ENCODE measurements at places on chromosomes 2 and 18.

- no peak for DNase-seq
Measured at GRCh38 chr2:159317392-159318088, 31.0 kb upstream of the WDSUB1 start.

DNA sequence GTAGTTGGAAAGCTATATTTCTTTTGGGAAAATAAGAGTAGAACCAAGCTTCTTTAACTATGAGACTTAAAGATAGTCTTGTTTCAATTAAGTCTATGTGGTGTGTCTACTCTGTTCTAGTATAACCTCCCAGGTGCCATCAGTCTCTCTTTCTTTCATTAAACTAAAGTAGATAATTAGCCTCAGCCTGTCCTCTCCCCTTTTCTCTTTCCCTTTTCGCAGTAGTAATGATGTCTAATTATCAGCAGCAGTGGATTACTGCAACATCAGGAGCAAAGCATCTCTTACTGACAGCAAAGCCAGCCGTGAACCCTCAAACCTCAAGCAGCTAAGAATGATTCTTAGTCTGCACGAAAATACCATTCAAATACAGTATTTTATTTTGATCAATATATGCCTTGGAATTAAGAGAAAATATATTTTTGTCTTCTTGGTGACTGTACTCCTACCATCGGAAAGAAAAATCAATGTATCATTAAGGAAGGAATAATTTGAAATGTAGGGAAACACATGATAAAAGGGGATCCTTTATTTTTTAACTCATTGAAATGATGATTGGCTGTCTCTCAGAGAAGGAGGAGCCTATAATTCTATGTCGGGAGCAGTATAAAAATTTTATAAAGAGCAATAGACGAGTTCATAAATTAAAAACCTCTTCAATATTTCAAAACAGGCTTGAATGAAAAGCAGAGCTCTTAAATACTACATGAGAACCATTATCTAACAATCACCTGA lies 4.5 kb downstream of the NOL4 start:
- peak; percentile 52 for DNase-seq

DNA sequence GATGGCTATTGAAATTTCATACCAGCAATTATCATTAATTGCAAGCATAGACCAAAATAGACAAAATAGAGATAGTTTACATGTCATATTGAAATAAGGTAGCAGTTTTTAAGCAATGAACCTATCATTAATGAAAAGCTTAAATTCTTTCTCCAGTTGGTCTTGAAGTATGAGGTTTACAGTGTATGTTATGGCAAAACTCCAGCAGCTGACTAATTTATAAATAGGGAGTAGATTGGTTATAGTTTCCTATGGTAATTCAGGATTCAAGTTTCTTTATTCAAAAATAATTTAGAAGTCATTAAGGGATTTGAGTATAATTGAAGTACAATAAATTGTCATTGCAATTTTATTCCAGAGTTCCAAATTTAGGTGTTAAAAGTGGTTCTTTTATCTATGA lies 69.6 kb upstream of the COL5A2 start:
- DNase-seq, result no peak

DNA sequence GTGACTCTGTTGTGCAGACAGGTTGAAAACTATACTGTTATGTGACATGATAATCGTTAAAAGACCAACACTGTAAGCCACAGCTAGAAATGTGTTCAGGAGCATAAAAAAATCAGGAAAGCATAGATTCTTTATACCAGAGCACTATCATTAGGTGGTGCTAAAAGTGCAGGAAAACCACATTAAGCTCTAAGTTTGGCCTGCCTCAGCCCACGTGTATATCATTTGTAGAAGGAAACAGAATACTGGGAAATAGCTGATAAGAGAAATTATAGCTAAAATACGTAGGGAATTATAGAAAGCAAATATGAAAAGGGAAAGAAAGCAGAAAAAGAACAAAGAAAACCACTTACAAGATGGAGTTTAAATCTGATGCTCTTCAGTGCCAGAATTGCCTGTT lies 26.5 kb upstream of the C2orf74 start:
- DNase-seq, result no peak

DNA sequence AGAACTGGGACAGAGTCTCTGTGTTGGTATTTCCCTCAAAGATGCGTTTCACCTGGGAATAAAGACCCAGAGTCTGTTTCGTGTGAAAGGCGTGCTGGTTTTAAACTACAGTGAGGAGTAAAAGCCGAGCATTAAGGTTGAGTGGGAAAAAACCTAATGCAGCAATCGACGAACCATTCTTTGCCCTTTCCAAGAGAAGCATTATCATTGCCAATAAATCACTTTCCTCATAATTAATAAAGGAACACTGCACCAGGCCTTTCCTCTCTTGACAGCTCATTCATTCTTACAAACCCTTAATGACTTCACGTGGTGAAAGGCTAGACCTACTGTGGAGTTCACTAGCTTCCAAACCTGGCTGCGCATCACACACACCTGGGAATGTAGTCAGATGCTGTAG lies 896 bp upstream of the SLC8A1 start:
- no peak for DNase-seq

DNA sequence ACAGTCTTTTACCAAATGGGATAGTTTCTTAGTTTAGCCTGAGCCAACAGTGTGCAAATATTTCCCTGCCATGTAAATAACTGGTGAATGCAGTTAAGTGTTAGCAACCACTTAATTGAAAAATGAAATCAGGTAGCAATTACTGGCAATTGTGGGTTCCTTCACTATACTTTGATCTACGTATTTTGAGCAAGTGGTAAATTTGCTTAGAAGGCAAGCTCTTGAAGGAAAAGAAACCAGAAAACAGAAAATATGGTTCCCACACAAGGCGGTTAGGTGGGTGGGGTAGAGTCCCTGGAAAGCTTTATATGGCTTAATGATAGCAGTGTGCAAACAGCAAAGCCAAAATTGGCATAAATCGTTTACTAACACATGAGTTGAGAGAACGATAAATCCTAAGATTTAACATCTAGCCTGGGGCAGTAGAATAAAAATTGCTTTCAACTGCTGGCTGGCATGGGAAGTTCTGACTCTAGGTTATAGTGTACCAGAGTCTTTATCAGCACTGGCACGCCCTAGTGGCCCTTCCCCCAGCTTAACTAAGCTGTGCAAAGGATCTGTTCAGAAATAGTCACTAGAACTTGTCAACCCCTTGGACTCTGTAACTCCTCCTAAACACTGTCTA lies 17.0 kb downstream of the SLC9A2 start:
- DNase-seq, result no peak

DNA sequence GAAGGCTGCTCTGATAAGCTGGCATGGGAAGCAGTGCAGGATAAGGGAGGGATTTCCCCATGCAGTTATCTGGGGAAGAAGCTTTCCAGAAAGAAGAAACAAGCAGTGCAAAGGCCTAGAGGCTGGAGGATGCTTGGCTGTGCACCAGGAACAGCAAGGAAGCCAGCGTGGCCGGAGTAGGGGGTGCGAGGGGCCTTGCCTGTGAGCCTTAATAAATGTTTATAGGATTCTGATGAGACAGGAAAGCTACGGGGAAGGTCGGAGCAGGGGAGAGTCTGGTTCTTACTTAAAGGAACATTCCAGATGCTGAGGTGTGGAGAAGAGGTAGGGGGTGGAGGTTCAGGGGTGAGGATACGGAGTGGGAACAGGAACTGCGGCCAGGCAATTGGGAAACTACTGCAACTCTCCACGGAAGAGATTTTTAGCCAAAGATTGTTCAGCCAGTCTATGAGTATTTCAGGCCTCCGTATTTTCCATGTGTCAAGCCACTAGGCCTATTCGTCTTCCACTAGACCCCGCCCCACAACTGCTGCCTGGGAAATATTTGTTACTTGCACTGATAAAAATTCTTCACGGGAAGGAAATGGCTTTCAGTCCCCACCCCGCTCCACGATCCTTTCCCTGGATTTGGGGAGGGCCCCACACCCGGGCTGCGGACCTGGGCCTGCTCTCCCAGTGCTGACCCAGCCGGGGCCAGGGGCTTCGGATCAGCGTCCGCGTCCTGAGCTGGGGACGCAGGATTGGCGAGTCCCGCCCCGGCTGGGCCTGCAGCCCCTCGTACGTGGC lies 516 bp downstream of the EIF2AK2 start:
- no peak for DNase-seq

- DNase-seq, result no peak
Measured at GRCh38 chr2:15159206-15159605, 401.9 kb downstream of the NBAS start.

DNA sequence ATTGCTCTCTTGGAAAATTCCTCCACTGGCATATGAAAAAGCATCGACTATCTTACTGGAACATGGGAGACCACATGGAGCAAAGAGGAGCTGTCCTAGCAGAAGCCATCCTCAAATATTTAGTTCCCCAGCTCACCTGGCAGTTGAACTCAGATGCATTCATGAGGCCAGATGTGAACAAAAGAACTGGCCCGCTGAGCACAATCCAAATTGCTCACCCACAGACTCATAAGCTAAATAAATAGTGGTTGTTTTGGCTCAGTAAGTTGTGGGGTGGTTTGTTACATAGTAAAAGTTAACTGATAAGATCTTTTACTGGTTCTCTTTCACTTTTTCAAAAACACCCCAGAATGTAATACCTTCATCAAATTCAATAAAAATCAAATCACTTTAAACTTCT lies 108.6 kb upstream of the CWC22 start:
- DNase-seq, result no peak

- no peak for DNase-seq
Measured at GRCh38 chr2:158317642-158318041, 138.9 kb downstream of the CCDC148 start.

DNA sequence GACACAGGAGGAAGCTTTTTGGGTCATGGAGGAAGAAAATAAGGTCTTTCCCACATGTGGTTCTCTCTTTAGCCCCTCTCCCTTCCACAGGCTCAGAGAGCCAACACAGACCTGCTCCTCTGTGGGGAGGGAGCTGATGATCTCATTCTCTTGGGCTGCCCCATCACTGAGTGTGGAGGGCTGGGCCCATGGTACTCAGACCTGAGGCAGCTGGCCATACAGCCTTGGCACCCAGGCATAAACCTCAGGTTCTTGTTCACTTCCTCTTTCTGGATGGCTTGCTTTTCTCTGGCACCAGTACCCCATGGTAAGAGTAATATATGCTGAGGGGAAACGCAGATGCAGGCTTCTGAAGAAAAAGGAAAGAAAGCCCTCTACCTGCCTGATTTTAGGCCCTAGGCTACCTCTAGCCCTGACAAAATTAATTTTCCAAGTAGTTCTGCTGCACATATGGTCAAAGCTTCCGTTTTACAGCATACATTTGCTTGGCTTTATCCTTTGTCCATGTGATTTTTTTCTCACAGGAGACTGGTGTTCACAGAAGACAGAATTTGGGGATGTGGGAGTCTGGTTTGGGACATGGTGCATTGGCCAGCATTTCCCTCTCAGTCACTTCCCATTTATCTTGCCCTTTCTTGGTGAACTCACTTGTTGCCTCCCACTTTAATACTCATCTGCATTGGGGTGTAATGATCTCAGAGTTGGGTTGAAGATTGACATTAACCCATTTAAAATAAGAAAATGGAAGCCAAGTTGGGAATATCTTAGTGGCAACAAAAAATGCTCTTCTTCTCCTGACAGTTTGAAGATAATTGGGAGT lies 11.1 kb downstream of the DHRS9 start:
- no peak for DNase-seq

DNA sequence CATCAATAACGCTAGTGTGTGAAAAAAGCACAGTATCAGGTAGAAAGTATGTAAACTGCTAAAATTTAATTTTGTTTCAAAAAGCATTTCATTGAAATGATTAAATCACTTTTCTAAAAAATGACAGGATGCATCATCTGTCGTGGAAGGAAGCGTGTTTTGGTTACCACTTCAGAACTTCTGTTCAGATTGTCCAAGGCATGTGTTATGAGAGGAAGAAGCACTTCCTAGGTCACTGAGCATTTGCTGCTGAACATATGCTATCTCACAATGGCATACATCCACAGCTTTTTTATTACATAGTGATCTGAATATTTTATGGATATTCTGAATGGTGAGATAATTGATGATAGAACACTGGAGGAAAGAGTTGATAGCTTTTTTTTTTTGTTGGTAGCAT lies 737.5 kb downstream of the SATB2 start:
- DNase-seq, result no peak

GRCh38 chr2:43210125-43210466 lies 16.3 kb downstream of the ZFP36L2 start:
- no peak for DNase-seq

GRCh38 chr2:6036211-6036610 lies 344.0 kb downstream of the SOX11 start:
- DNase-seq, result no peak

DNA sequence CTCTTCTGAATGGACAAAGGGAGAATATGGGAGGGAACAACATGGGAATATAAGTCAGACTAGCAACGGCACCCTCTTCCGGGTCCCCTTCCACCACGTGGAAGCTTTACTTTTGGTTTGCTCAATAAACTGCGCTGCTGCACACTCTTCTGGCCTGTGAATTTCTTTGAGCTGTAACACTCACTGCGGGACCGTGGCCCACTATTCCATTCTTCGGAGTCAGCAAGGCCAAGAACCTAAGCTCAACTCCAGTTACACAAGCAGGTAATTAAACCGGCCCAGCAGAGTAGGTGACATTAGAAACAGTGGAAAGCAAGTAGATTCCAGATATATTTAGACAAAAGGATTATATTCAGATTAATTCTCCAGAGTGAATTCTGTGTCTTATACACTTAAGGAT lies 697.4 kb upstream of the NXPH2 start:
- DNase-seq, result peak; percentile 6

- no peak for DNase-seq
Measured at GRCh38 chr2:220876080-220876824, 695.9 kb downstream of the EPHA4 start.

- DNase-seq, result no peak
Measured at GRCh38 chr2:150410809-150411208, 76.7 kb downstream of the RND3 start.

DNA sequence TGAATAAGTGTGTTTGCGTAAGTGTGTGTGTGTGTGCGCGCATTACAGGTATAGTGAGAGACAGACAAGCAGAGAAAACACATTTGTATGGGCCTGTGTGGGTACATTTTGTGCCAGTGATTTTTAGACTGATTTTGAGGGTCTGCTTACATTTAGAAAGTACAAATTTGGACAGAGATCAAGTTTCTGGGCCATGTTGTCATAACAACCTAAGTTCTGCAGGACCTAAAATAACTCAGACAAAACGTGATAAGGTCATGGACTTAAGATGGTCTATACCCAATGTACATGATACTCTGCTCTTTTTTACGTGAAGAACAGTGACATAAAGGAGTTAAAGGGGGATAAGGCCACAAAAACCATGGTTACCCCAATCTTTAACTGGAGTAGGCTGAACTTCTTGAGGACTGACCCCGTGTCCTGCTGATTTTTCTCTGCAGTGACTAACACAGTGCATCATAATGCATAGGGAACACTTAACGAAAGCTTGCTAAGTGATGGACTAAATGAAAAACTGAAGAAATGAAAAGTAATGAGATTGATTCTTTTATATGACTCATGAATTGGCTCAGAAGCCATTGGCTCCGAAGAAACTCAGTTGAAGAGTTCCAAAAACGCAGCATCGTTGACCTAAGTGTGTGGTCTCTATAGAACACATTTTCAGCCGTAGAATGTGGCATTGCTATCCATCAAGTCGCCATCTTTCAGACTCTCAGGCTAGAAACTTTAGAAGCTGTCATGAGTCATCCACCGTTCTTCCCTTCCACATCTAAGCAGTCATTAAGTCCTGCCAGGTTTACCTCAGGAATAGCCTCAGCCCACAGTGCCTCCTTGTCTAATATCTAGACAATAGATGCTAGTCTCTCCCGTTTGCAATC lies 61.6 kb upstream of the NCOA1 start:
- DNase-seq, result no peak

All from NCI-H524 treated with DMSO at 0.1 percent for 48 hours (cell line).